Retina (tissue), 1 donor: ENCODE measurements at places on chromosomes 1 and 21.

DNA sequence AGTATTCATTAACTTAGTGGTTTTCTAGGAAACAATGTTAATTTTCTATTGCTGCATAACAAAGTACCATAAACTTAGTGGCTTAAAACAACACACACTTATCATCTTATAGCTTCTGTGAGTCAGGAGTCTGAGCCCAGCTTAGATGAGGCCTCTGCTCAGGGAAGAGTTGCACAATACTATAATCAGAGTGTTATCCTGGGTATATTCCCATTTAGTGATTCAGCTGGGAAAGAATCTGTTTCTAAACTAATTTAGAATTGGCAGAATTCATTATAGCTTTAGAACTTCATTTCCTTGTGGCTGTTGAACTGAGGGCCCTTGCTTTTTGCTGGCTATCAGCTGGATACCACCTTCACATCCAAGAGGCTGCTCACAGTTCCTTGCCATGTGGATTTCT, 515.5 kb downstream of the BRINP3 start:
- DNase-seq, result no peak

- no peak for DNase-seq
These were observed 12.3 kb upstream of the METTL13 start for GRCh38 chr1:171769171-171769570.

GRCh38 chr1:208209896-208210589, 34.1 kb downstream of the PLXNA2 start:
- no peak for DNase-seq

DNA sequence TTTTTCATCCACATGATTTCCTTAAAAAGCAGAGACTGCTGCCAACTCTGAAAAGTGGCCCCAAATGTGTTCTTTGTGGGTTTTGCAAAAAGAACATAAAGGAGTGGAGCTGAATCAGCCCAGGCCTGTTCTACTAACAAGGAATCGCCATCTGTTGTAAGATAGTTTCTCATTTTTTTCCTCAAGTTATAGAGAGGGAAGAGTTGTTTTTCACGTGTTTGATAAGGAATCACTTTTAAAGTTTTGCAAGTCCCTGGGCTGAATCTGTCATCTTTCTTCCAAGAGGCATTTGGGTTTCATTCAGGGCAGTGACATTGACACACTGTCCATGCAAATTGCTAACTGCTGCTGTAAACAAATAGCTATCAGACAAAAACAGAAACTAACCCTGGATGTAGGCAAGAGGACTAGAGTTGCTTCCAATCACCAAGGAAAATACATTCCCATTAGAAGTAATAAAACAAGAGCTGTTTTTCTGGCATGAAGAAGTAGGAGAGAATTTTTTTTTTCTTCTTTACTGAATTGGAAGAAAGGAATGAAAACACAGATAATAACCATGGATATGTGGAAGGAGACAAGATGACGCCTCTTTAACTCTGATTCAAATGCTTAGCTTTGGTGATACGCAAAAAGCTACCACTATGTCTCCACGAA, 58.8 kb upstream of the TBX15 start:
- DNase-seq, result no peak

DNA sequence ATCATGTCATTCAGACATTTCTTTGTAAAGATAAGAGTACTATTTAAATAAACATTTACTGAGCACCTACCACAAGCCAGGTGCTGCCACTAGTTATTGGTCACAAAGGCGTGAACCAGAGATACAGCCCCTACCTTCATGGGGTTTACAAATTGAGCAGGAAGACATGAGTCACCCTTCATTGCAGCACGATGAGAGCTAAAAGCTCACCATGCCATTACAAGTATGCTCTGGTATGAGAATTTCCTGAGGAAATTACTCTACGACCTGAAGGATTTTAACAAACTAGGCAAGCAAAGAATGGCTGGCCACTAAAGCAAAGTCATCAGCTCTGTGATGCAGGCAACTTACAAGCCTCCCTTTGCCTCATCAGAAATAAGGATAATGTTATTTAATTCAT, 346.8 kb downstream of the BRINP2 start:
- no peak for DNase-seq

DNA sequence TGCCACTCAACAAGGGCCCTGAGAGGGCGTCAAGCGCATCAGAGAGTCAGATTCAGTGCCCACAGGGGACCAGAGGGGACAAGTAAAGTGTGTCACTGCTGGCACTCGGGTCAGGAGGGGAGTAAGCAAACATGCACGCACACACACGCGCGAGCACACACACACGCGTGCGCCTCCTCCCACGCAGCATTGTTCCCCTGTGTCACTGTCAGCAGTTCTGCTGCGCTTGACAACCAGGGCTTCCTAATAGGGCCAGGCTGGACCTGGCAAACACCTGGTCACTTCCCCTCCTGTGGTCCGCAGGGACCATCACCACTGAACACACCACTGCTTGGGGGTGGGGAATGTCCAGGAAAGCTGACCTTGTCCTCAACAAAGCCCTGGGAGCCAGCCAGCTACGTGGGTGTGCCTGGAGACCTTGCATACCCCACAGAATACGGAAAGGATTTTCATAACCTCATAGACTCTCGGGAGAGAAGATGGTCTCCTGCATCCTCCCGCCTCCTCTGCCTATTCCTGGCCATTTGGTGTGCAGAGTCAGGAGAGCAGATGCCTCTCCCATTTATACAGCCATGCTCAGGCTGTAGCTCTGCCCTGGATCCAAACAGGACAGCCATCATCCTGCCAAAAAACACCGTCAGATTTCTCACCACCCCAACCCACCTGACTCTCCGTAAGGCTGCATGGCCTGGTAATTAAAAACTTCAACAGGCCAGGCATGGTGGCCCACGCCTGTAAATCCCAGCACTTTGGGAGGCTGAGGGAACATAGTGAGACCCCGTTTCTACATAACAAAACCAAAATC, 73.2 kb downstream of the SSBP3 start:
- DNase-seq, result no peak

GRCh38 chr1:111690306-111690617, 48.9 kb downstream of the INKA2 start:
- DNase-seq, result no peak

GRCh38 chr1:178740491-178740890, 15.4 kb downstream of the RALGPS2 start:
- no peak for DNase-seq

DNA sequence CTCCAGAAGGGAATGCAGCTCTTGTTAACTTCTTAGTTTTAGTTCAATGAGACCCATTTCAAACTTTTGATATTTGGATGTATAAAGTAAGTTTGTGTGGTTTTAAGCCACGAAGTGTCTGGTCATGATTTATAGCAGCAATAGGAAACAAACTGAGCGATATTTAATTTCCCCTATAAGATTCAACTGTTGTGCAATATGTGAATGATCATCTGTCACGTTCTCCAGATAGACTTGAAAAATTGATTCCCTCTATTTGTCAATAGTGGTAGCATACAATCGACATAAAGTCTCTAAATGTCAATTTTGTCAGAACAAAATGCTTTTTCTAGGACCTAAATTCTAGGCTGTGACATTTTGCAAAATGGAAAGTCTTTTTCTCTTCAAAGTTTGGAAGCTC, 240.1 kb downstream of the KCTD3 start:
- DNase-seq, result no peak

- DNase-seq, result no peak
These were observed 2.0 kb downstream of the ZDHHC18 start for GRCh38 chr1:26828411-26828991.

GRCh38 chr1:45014321-45015028, 2.4 kb downstream of the UROD start:
- peak; percentile 86 for DNase-seq

GRCh38 chr1:154973344-154974101, 958 bp upstream of the CKS1B start:
- peak; percentile 91 for DNase-seq

- no peak for DNase-seq
These were observed 9.8 kb downstream of the TXNIP start for GRCh38 chr1:145986551-145986950.
